Stimulated activated naive CD8-positive, alpha-beta T cell treated with anti-CD3 and anti-CD28 coated beads, Interleukin-15, Interleukin-2, amounts not matched to agents 100 U/mL and 50 U/mL, for 24 hours (primary cell): ENCODE measurements at places on chromosomes 4 and X.

DNA sequence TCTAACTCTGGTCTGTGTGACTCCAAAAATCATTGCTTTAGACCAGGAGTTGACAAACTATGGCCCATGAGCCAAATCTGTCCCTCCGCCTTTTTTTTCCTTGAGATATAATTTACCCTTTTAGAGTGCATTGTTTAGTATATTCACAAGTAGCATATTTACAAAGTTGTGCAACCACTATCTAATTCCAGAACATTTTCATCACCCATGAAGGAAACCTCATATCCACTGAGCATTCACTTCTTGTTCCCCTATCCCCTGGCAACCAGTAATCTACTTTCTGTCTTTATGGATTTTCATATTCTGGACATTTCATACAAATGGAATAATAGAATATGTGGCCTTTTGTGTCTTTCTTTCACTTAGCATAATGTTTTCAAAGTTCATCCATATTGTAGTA lies 67.4 kb upstream of the CITED1 start:
- DNase-seq, result no peak

- no peak for DNase-seq
These were observed 5.4 kb downstream of the SCARB2 start for GRCh38 chr4:76208005-76208765.

DNA sequence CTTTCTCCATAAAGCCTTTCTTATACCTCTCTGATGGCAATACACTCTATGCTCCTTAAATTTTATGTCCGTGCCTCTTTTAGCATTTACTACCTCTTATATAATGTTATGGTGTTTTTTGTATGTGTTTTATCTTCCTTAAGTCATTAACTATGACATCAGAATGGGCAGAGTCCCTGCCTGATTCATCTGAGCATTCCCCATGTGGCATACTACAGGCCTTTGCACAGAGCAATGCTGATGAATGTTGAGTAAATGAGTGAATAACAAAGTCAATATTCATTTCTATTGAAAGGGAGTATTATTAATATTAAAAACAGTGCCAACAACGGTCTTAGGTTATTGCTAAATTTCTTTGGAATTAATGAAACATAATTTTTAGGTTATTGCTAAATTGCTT lies 18.8 kb upstream of the RPS6KA3 start:
- DNase-seq, result no peak

- no peak for DNase-seq
These were observed 305.7 kb downstream of the ARHGAP24 start for GRCh38 chr4:85780664-85781063.

- DNase-seq, result no peak
These were observed 6.3 kb upstream of the ARHGEF38 start for GRCh38 chr4:105546086-105546485.

DNA sequence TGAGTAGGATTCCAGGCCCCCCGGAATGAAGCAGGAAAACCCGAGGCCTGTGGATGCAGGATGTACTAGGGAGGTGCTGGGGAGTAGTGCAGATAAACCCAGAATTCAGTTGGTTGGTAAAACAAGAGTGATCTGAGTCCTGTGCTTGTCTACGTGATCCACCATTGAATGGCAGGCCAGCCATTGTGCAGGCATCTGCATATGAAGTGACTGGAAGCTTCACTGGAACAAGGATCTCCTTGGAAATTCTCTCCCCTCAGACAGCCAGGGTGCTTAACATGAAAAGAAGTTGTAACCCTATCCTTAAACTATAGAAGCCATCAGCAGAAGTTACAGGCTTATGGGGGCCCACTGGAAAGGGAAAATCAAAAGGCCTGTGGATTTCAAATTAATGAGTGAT lies 656 bp upstream of the GSPT2 start:
- no peak for DNase-seq

DNA sequence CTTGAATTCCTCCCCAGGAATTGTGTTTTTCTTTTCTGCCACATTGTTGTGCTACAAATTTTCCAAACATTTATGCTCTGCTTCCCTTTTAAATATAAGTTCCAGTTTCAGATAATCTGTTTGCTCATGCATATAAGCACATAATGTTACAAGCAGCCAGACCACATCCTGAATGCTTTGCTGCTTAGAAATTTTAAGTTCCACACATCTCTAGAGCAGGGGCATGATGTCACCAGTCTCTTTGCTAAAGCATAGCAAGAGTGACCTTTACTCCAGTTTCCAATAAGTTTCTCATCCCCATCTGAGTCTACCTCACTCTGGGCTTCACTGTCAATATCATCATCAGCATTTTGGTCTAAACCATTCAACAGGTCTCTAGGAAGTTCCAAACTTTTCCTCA lies 932.5 kb downstream of the SH3BGRL start:
- no peak for DNase-seq

GRCh38 chr4:10958226-10958856 lies 273.8 kb upstream of the CLNK start:
- no peak for DNase-seq

DNA sequence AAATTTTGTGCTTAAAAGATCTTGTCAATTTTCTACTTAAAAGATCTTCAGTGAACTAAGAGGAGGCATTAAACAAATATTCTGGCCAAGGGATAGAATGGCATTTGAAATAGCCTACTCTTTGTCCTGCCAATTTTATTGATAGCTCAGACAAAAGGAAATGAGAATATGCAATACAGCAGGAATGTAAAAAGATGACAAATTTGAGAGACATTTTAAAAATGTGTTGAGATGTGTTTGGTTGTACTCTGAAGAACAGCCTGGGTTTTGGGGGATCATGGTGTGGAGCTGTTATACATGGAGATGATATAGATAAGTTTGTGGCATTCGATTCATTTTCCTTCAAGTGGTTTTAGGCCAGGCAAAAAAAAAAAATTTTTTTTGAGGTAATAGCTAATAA lies 11.6 kb upstream of the MAD2L1 start:
- DNase-seq, result no peak

DNA sequence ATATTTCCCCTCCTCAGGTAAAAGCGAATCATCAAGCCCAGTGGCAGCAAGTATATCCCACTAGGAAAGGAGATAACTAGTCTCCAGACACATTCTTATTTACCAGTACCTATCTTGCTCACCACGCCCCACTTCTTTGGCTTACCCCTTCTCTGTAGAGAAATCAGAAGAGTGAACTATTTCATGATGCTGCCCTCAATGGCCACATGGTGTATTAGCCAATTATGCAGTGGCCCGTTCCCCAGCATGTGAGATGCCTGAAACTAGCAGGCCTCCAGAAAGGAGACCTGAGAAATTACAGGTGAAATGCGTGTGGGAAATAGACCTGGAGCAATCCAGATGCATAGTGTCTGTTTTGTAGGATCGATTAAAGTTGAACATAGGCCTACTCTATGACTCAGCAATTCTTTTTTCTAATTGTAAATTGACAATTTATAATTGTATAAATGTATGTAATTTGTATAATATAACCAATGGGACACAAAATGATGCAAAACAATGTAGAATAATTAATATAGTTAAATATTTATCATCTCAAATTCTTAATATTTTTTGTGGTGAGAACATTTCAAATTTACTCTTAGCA lies 87.3 kb downstream of the CXCL13 start:
- DNase-seq, result no peak

GRCh38 chr4:125421547-125421946 lies 106.8 kb downstream of the FAT4 start:
- no peak for DNase-seq

DNA sequence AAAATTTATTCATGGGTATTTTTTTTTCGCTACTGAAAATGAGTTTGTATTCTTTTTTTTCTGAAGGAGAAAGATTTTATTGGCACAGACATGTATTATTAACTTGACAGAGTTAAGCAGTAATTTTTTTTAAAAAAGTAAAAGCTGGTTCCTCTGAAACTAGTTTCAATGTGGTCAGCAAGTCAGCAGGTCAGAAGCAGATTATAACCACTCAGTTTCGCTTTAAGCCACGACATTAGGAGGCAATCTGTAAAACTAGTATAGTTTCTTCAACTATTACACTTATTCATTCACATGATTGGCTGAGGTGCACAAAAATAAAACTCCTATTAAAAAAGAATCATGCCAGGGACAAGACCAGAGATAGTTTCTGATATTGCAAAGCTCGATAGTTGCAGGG lies 714.2 kb upstream of the PCDH7 start:
- no peak for DNase-seq

DNA sequence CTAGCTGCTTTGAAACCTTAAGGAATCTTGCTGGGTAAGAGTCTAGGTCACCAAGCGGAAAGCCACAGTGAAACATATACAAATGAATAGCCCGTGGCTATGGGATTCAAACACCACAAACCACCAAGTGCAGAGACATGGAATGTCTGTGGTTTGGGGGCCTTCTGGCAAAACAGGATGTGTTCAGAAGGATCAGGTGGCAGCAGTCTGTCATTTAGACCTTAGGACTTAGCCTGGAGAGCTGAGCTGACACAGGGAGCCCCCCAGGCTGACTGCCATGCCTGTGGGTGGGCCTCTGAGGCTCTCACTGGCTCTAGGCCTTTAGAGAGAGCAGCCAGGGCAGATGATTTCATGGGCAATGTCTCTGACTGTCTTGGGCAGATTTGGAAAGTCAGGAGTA lies 225.6 kb downstream of the FBXW7 start:
- DNase-seq, result no peak

DNA sequence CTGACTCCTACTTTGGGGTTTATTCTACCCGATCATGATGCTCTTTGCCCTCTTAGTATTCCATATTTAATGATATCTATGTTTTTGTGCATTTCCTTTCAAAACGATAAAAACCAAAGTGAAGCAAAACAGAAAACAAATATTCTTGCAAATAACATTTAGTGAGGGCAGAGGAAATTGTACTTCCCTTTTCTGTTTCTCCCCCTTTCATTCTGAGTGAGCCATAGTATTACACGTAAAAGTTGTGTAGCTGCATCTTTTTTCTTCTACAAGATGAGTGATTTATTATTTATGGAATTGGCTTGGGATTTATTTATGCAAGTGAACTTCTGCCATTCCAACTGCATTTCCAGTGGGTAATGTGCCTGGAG lies 109.9 kb downstream of the AFF2 start:
- no peak for DNase-seq

GRCh38 chr4:77354550-77354949 lies 197.5 kb downstream of the CCNG2 start:
- no peak for DNase-seq

DNA sequence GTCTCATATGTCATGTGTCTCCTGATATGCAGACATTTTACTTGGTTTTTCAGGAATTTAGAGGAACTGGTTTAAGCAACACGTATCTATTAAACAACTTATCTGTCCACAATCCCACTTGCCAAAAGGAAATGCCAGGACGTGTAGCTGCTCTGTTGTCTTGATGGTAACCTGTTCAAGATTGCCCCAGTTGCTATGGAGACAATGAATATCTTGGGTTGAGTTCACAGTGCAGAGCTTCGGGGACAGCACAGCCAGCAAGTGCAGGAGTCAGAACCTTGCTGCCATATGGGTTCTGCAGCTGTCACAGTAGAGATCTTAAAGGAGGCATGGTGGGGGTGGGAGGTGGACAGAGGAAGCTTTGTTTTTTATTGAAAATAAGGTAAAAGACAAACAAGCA lies 28.7 kb upstream of the FAM9B start:
- DNase-seq, result no peak

DNA sequence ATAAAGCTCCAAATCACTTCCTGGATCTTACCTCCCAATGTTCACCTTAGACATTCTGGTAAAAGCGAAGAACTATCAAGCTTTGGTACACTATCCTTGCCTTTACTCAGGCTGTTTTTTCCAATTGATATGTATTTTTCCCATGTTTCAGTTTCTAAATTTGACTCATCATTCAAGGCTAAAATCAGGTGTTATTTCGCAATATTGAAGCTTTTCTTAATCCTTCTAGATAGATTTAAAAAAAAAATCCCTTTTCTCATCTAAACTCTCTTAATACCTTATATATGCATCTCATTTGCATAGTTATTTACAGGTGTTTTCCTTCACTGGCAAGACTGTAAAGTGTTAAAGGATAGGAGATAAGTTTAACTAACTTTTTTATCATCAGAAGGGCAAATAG lies 608.1 kb upstream of the FAM241A start:
- DNase-seq, result no peak

GRCh38 chr4:101191302-101192098 lies 155.8 kb downstream of the PPP3CA start:
- no peak for DNase-seq

GRCh38 chr4:103002551-103002950 lies 17.0 kb downstream of the SLC9B1 start:
- DNase-seq, result no peak

DNA sequence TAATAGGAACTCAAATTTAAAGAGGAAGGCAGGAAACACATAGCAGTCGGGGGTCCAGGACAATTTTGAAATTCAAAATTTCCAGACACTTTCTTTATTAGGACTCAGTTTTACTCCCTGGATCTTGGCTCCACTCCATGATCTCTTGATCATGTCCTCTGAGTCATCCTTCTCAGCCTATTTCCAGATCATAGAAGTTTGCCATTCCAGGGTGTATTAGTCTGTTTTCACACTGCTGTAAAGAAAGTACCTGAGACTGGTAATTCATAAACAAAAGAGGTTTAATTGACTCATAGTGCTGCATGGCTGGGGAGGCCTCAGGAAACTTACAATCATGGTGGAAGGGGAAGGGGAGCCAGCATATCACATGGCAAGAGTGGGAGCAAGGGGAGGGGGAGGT lies 564.7 kb upstream of the ACTRT1 start:
- DNase-seq, result no peak

DNA sequence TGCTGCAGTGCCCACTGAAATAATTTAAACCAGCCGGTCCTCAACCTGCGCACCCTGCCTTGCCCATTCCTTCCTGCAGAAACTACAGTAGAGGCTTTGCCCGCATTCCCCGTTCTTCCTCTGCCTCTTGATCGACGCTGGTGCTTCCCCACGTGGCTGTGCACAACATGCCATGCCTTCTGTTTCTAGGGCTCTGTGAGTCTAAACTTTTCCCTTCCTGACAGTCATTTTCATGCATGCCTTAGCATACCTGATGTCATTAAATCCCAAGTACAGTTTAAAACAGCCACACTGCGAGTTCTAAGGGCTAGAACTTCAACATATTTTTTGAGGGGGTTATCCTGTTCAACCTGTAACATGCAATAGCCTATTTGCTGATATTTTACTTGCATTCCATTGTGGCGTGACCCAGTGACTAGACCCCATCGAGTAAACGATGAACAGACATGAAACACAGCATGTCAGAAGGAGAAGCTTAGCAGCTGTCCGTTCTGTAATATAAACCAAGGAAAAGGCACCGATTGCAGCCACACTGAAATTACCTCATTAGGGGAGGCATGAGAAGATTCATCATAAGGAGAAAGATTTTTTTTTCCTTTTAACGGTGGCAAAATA lies 232.5 kb downstream of the ARHGAP10 start:
- no peak for DNase-seq

DNA sequence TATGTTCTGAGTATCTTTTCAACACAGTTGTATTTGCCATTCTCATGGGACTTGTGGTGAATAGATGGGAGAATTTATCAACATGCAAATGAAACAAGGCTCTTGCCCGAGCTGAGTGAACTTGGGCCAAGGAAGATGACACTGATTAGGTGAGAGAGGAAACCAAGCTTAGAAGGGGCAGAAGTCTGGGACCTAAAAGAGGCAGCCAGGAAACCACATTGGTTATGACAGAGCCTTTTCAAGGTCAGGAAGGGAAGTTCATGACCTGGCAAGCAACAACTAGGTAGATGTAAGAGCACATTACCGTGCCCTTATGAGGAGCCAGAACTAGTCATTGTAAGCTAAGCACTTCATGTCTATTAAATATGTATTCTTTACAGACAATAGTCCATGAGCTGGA lies 590.3 kb downstream of the PACRGL start:
- DNase-seq, result no peak
